Right renal cortex interstitium (tissue), 3 donors: ENCODE measurements at places on chromosomes 1 and 21.

DNA sequence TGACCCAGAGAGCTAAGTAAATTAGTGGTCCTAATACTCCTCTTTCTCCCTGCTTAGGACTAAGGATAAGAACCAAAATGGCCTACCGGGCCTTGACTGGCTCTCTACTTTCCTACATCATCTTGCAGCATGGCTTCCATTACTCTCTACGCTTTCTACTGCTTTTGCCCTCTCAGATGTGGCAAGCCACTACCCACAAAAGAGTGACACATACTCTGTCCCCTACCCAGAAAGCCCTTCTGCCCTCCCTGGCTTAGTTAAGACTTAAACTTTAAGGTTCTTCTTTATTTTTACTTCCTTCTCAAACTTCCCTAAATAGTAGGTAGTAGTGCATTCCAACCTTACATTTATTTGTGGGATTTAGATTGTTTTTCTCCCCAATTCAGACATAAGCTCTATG, 228.1 kb downstream of the TPR start:
- DNase-seq = no peak

- no peak for DNase-seq
Observed at GRCh38 chr1:15323989-15324868, 77.2 kb downstream of the FHAD1 start.

DNA sequence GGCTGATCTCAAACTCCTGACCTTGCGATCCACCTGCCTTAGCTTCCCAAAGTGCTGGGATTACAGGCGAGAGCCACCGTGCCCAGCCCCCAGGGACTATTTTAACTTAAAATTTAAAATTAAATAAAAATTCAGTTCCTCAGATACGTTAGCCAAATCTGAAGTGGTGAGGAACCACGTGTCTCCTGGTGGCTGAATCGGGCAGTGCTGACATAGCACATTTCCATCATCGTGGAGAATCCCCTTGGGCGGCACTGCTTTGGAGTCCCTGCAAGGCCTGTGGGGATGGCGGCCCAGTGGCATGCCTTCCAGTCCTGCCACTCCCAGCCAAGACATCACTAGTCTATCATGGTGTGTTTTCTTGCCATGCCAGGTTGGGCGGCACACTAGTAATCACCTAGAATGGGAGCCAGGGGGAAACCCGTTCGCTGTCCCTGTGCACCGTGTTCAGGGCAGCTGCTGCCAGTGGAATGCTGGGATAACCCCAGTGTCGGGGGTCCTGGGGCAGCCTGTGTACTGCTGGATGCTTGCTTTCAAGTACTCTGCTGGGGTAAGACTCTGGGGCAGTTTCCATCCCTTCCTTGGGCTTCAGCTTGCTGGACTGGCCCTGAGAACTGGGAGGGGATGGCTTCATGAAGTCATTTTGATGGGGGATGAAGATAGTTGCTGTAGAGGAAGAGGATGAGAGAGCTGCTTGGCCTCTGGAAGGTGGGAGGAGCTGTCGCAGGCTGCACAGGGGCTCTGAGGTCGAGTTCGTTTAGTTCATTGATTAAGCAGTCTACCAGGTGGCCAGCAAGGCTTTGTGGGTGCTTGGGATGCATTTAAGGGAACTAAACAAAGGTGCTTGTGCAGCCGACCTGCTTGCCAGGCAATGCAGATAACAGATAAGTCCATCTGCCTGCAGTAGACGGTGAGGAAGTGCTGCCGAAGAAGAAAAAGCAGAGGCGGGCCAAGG, 4.6 kb downstream of the ZBTB48 start:
- DNase-seq = no peak

GRCh38 chr21:34355570-34355969, 8.2 kb upstream of the KCNE2 start:
- no peak for DNase-seq

GRCh38 chr1:151537112-151537511, 3.0 kb upstream of the TUFT1 start:
- no peak for DNase-seq

DNA sequence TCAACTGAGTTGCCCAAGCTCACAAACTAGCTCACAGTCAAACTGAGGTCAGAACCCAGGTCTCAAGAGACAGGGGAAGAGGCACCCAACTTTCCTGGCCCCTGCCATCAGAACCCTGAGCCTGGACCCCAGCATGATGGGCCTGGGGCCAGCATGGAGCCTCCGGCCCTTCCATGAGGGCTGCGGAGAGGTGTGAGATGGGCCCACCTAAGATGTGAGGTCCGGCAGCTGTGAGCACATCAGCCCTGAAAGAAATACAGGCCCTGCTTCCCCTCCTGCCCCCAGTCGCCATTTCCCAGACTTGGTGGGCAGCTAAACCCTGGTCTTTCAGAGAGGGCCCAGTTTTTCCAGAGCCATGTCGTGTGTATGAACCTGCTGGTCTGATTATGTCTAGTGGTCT, 30.6 kb downstream of the QSOX1 start:
- no peak for DNase-seq

GRCh38 chr1:184827600-184828368, 73.1 kb upstream of the EDEM3 start:
- DNase-seq = no peak
